ENCODE measurements at places on chromosomes 5 and 9. TPM values are rescaled to one million over a fixed set of nuclear protein-coding genes. Genes with fewer than 3 reads are reported as not detected.

DNA sequence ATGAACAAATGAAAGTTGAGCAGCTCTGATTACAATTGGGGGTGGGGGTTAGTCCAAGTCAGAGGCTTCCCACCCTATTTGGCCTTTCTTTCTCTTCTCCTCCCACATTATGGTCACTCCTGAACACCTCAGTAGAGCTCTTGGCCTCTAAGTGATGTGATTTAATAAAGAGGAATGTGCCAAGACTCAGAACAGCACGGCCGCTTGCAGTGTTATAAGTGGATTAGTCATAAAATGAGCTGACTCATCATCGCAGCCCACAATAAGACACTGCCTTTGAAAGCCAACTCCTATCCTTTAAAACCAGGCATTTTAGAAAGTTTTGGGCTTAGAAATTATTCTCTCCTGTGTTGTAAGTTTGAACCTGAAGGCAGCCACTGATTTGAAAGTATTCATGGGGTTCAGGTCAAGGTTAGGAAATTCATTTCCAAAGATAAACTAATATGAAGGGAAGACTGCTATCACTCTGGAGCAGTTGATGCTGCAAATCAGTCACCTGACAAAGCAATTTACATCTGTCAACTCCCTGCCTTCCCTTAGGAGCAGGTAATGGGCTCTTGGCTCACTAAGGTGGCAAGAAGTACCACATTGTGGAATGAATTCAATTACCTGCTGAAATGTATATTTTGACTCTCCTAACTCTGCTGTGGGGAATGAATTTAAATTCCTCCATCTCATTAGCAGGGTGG lies 283.6 kb upstream of the NMUR2 start:
- no peaks in the 10 kb centered on the region for H3K4me1 ChIP-seq
- H3K36me3 ChIP-seq = no peaks in the 10 kb centered on the region
- no peaks in the 10 kb centered on the region for H3K27me3 ChIP-seq

DNA sequence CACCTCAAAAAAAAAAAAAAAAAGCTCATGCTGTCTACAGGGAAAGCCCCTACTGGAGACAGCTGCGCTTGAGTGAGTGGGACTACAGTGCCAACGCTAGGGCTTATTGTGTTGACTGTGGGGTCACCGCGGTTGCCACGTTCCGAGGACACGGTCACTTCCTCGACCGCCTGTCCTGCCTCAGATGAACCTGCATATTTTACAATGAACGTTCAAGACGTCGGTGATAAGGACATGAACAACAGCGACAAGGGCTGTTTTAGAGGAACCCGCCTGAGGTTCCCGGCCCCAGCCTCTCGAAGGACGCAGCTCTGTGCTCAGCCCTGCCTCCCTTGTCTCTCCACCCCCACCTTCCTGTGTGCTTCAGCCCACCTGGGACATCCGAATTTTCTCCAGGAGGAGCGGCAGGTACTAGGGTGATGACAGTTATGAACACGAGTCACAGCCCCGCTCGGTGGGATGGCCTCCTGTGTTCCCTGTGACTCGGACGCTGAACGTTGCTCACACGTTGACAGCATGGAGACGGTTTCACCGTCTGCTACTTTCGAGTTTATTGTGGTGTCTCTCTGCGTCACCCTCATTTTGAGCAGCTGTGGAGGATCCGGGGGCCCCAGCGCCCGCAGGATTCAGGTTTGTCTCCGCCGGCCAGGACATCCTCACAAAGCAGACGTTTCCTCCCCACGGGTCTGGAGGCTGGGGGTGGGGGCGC lies 11.3 kb upstream of the DIPK1B start:
- no peak for DNase-seq
- peaks cover 8% of the 10 kb centered on the region for H3K27me3 ChIP-seq
- no peak overlapping the region for H3K4me3 ChIP-seq
- H3K4me1 ChIP-seq = peaks cover 16% of the 10 kb centered on the region
- H3K27ac ChIP-seq = no peak overlapping the region

- peaks cover 28% of the 10 kb centered on the region for H3K36me3 ChIP-seq
- no peak overlapping the region for H3K4me3 ChIP-seq
- no peak for DNase-seq
Measured at GRCh38 chr9:93270976-93271375, 87.0 kb downstream of the WNK2 start.

FBXO4 gene
- total RNA-seq = 9.1 TPM

- DNase-seq = no peak
- H3K27me3 ChIP-seq = no peaks in the 10 kb centered on the region
- H3K4me3 ChIP-seq = no peak overlapping the region
- H3K36me3 ChIP-seq = peaks cover 14% of the 10 kb centered on the region
- no peak overlapping the region for H3K27ac ChIP-seq
Measured at GRCh38 chr5:129672006-129672405, 75.9 kb upstream of the MINAR2 start.

ARSI gene
- total RNA-seq = 0.51 TPM

DNA sequence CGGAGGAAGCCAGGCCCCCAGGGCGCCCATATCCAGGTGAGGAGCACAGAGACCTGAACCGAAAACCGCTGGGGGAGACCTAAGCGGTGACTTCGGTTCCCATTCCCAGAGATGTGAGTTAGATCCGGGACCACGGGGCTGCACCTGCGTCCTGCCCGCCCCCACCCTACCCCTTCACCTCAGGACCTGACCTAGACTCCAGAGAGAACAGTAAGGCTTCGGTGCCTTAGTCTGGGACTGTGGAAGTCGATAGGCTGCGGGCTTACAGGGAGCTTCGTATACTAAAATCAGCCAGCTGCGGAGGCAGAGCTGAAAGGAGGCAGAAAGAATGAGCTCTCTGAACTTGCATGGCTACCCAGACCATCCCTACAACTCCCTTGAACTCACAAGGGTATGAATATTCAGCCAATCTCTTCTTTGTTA lies 518 bp upstream of the FAM13B start:
- DNase-seq = no peak
- H3K27ac ChIP-seq = peak overlapping the region; percentile 97
- H3K4me3 ChIP-seq = peak overlapping the region; percentile 97

SHB gene
- 4.6 TPM for total RNA-seq

DNA sequence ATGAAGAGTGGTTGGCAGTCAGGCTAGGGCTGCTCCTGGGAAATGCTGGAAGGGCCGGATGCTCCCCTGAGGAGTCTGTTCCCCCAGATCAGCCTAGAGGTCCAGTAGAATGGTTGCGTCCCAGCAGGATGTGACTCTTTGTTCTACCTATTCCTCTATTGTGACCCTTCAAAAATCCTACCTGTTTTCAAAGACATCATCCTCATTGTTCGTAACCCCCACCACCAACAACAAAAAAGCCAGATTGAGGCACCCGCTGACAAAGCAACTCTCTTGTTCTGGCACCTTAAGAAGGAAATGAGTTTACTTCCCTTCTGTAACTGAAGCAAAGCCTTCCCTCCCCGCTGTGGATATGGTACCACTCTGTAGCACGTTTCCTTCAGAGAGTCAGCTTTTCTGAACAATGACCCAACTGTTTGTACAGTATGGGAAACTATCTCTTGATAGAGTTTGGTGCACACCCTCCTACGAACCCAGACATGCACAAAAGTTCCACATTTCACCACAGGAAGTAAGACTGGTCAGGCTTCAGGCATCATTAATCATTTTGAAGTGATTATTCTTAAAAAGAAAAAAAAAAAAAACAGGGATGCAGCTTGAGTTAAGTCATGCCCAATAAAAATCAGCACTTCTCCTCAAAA lies 207.2 kb downstream of the ENC1 start:
- no peaks in the 10 kb centered on the region for H3K27me3 ChIP-seq
- H3K27ac ChIP-seq = peak overlapping the region; percentile 97

CCDC183 gene
- total RNA-seq = 0.93 TPM

- no peak overlapping the region for H3K4me3 ChIP-seq
- no peak for DNase-seq
- H3K4me1 ChIP-seq = peaks cover 15% of the 10 kb centered on the region
- no peak overlapping the region for H3K27ac ChIP-seq
- H3K36me3 ChIP-seq = peaks cover 12% of the 10 kb centered on the region
Measured at GRCh38 chr5:133381571-133382365, 230.6 kb downstream of the FSTL4 start.

GRCh38 chr5:51380603-51381207 lies 2.5 kb upstream of the ISL1 start:
- no peak for DNase-seq
- H3K4me3 ChIP-seq = peak overlapping the region; percentile 36
- H3K4me1 ChIP-seq = peaks cover 33% of the 10 kb centered on the region
- peaks cover 97% of the 10 kb centered on the region for H3K27me3 ChIP-seq
- H3K27ac ChIP-seq = no peak overlapping the region

GRCh38 chr5:96387616-96388015 lies 45.4 kb downstream of the PCSK1 start:
- no peak overlapping the region for H3K4me3 ChIP-seq
- DNase-seq = no peak
- H3K4me1 ChIP-seq = no peaks in the 10 kb centered on the region
- no peak overlapping the region for H3K27ac ChIP-seq

- no peak overlapping the region for H3K27ac ChIP-seq
- peaks cover 3% of the 10 kb centered on the region for H3K36me3 ChIP-seq
- H3K27me3 ChIP-seq = no peaks in the 10 kb centered on the region
- DNase-seq = no peak
- peaks cover 55% of the 10 kb centered on the region for H3K4me1 ChIP-seq
Measured at GRCh38 chr9:126309427-126310189, 17.0 kb upstream of the MVB12B start.

- H3K36me3 ChIP-seq = peaks cover 6% of the 10 kb centered on the region
- H3K27ac ChIP-seq = no peak overlapping the region
- no peak for DNase-seq
- peaks cover 5% of the 10 kb centered on the region for H3K4me1 ChIP-seq
- no peaks in the 10 kb centered on the region for H3K27me3 ChIP-seq
Measured at GRCh38 chr9:121760571-121760970, 109.1 kb downstream of the DAB2IP start.

GRCh38 chr5:14431534-14431933 lies 150.1 kb upstream of the OTULINL start:
- no peak for DNase-seq
- H3K4me1 ChIP-seq = peaks cover 49% of the 10 kb centered on the region
- no peaks in the 10 kb centered on the region for H3K27me3 ChIP-seq
- H3K4me3 ChIP-seq = peak overlapping the region; percentile 2
- peak overlapping the region; percentile 1 for H3K27ac ChIP-seq
- peaks cover 17% of the 10 kb centered on the region for H3K36me3 ChIP-seq

- H3K4me1 ChIP-seq = no peaks in the 10 kb centered on the region
- H3K4me3 ChIP-seq = no peak overlapping the region
- no peak overlapping the region for H3K27ac ChIP-seq
- H3K27me3 ChIP-seq = no peaks in the 10 kb centered on the region
- DNase-seq = no peak
Measured at GRCh38 chr5:87526131-87526530, 113.4 kb upstream of the CCNH start.

GRCh38 chr9:125254231-125254630 lies 7.4 kb upstream of the GAPVD1 start:
- no peak overlapping the region for H3K4me3 ChIP-seq
- no peaks in the 10 kb centered on the region for H3K27me3 ChIP-seq
- no peaks in the 10 kb centered on the region for H3K36me3 ChIP-seq
- DNase-seq = no peak
- no peaks in the 10 kb centered on the region for H3K4me1 ChIP-seq
- H3K27ac ChIP-seq = no peak overlapping the region

DNA sequence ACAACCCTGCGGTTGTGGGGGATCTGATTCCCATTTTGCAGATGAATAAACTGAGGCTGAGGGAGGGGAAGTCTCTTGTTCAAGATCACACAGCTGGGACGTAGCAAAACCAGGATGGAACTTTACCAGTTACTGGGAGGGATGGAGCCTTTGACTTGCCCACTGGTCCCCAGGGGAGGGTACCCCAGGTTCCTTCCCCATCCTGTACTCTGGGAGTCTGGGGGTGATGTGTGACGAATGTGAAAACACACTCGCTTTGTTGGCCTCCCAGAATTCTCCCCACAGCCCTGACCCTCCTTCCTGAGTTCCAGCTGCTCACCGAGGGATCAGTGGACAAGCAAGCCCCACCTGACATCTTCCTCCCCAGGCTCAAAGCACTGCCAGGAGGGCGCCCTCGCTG lies 135.1 kb downstream of the NSG2 start:
- H3K4me3 ChIP-seq = no peak overlapping the region
- DNase-seq = no peak
- H3K27me3 ChIP-seq = peaks cover 6% of the 10 kb centered on the region
- no peak overlapping the region for H3K27ac ChIP-seq

- no peaks in the 10 kb centered on the region for H3K36me3 ChIP-seq
- peaks cover 25% of the 10 kb centered on the region for H3K4me1 ChIP-seq
- H3K4me3 ChIP-seq = no peak overlapping the region
- H3K27me3 ChIP-seq = no peaks in the 10 kb centered on the region
- no peak for DNase-seq
Measured at GRCh38 chr5:158882660-158883059, 217.1 kb downstream of the EBF1 start.

TLX3 gene
- total RNA-seq = 0.52 TPM

DNA sequence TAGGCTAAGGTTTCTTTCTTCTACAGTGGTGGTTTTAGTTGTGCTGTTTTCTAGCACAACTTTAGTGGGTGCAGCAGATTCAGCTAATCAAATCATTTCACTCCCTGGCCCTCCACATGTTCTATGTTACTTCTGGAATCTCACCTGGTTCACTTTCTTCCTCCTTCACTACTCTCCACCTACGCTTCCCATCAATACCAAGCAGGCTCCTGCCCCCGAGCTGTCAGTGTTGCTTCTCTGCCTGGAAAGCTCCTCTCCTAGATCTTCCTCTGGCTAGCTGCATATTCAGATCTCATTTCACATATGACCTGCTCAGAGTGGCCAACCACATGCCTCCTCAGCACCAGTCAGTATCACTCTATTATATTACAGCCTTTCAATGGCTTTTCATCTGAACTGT lies 19.6 kb upstream of the GABRB2 start:
- no peak overlapping the region for H3K4me3 ChIP-seq
- H3K4me1 ChIP-seq = no peaks in the 10 kb centered on the region
- no peak overlapping the region for H3K27ac ChIP-seq
- H3K36me3 ChIP-seq = no peaks in the 10 kb centered on the region
- H3K27me3 ChIP-seq = peaks cover 46% of the 10 kb centered on the region

DNA sequence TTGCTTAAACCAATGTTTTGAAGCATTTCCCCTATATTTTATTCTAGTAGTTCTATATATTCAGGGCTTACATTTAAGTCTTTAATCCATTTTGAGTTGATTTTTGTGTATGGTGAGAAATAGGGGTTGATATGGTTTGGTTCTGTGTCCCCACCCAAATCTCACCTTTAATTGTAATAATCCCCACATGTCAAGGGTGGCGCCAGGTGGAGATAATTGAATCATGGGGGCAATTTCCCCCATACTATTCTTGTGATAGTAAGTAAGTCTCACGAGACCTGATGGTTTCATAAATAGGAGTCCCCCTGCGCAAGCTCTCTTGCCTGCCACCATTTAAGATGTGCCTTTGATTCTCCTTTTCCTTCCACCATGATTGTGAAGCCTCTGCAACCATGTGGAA lies 92.2 kb upstream of the TBC1D2 start:
- H3K36me3 ChIP-seq = peaks cover 4% of the 10 kb centered on the region
- peaks cover 72% of the 10 kb centered on the region for H3K27me3 ChIP-seq
- no peaks in the 10 kb centered on the region for H3K4me1 ChIP-seq
- H3K27ac ChIP-seq = no peak overlapping the region

GRCh38 chr5:119271758-119272730 lies 83.8 kb upstream of the TNFAIP8 start:
- H3K4me1 ChIP-seq = peaks cover 13% of the 10 kb centered on the region
- H3K4me3 ChIP-seq = peak overlapping the region; percentile 4
- H3K27ac ChIP-seq = no peak overlapping the region
- peaks cover 5% of the 10 kb centered on the region for H3K27me3 ChIP-seq
- peaks cover 3% of the 10 kb centered on the region for H3K36me3 ChIP-seq

Measured in neural crest cell (in vitro differentiated cells).